IMR-90 (cell line): ENCODE measurements at places on chromosomes 13 and 19. TPM values are rescaled to one million over a fixed set of nuclear protein-coding genes. Genes with fewer than 3 reads are reported as not detected.

DNA sequence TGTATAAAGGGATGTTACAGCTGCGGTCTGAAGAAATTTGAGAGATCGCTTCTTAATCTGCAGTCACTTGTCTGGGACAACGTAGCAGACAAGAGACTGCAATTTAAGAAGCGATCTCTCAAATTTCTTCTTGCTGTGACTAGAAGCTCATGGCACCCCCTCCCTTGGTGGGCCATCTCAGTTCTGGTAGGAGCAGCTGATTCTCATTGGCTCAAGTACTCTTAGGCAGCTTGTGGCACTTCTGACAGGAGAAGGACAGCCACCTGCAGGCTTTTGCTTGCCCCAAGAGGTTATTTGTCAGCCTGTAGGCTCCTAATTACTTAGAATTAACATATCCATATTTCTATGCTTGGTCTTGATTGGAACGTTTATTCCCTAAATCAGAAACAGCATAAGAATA, 503.0 kb downstream of the DCT start:
- H3K27ac ChIP-seq: no peak overlapping the region
- no peaks in the 10 kb centered on the region for H3K4me1 ChIP-seq
- no peaks in the 10 kb centered on the region for H3K27me3 ChIP-seq
- no peak overlapping the region for H3K4me3 ChIP-seq
- H3K36me3 ChIP-seq: no peaks in the 10 kb centered on the region
- DNase-seq: no peak

DNA sequence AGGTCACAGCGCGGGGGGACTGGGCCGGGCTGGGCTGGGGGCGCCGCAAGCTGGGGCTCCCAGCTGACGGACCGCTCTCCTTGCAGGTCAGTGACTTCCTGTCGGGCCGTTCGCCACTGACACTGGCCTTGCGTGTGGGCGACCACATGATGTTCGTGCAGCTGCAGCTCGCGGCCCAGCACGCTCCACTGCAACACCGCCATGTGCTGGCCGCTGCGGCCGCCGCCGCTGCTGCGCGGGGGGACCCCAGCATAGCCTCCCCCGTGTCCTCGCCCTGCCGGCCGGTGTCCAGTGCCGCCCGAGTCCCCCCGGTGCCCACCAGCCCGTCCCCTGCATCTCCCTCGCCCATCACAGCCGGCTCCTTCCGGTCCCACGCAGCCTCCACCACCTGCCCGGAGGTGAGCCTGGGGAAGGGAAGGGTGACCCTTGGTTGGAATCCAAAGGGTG, 5.7 kb downstream of the MIDN start:
- peak overlapping the region; percentile 99 for H3K27ac ChIP-seq
- no peaks in the 10 kb centered on the region for H3K27me3 ChIP-seq
- H3K36me3 ChIP-seq: peaks cover 70% of the 10 kb centered on the region
- no peak for DNase-seq
- no peak overlapping the region; the same call in 1 of the 2 replicates for H3K4me3 ChIP-seq

- DNase-seq: peak; percentile 98
- peak within 1 kb of the TSS; percentile 97 for H3K27ac ChIP-seq
- peaks cover 17% of the 10 kb centered on the region for H3K4me1 ChIP-seq
- peaks cover 10% of the 10 kb centered on the region for H3K36me3 ChIP-seq
Observed at GRCh38 chr13:33285420-33286124, at the start of gene STARD13. Gene STARD13 (minus strand): TSS chr13:33285755. CDS start chr13:33285638, 117 bp downstream.

- no peak overlapping the region for H3K4me3 ChIP-seq
- H3K27ac ChIP-seq: no peak overlapping the region
- no peaks in the 10 kb centered on the region for H3K36me3 ChIP-seq
- no peaks in the 10 kb centered on the region for H3K27me3 ChIP-seq
- no peak for DNase-seq
Observed at GRCh38 chr13:94122300-94122915, 357.1 kb downstream of the DCT start.

- H3K27me3 ChIP-seq: no peaks in the 10 kb centered on the region
- no peak for DNase-seq
- H3K4me3 ChIP-seq: no peak overlapping the region
- no peaks in the 10 kb centered on the region for H3K4me1 ChIP-seq
Observed at GRCh38 chr13:101217086-101217485, 199.2 kb downstream of the NALCN start.

DNA sequence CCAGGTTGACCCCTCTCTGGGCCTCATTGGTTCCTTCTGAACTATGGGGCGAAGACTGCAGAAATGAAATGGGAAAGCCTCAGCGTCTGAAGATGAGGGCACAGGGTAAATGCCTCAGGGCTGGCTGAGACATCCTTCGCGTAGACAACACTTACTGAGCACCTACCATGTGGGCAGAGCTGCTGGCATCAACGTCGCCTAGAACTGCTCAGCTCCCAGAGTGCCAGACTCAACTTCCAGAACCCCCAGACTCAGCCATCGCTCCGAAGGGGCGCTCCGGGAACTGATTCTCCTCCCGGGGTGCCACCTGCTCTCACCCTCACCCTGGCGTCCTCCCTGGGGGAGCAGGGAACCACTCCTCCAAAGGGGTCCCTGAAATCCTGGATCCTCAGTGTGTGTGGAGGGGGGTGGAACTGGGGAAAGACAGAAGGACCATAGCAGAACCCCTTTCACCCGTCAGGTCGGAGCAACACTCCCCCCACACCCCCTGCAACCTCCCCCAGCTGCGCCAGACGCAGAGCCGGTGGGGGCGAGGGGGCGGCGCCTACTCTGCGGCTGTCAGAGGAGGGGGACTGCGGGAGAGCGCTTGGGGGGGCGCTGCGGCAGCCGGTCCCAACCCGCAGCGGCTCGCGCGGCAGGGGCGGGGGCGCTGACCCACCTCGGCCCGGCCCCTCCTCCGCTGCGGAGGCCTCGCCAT, 8.2 kb upstream of the NFIC start:
- H3K27me3 ChIP-seq: no peaks in the 10 kb centered on the region
- no peak for DNase-seq
- no peaks in the 10 kb centered on the region for H3K36me3 ChIP-seq
- peaks cover 3% of the 10 kb centered on the region; the same call in 1 of the 2 replicates for H3K4me1 ChIP-seq
- H3K4me3 ChIP-seq: no peak overlapping the region

- no peaks in the 10 kb centered on the region for H3K27me3 ChIP-seq
- H3K4me3 ChIP-seq: no peak overlapping the region
- no peaks in the 10 kb centered on the region for H3K4me1 ChIP-seq
- no peak overlapping the region for H3K27ac ChIP-seq
- DNase-seq: no peak
Observed at GRCh38 chr19:28292822-28293500, 920.0 kb downstream of the UQCRFS1 start.

DNA sequence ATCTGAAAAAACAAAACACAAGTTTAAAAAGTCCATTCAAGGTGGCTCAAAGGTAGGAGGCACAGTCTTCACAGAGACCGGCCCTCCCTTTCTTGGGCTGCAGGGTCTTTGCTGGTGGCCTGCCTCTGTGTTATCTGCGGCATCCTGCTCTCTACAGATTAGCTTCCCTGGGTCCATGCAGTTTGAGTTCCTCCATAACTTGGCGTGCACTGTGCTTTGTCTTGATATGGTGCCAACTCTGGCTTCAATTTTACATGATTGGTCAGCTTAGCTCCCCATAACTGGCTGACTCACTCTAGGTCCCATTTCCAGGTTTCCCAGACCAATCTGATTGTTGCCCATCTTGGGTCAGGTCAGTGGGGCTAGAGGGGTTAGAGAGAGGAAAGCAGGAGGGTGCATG, 41.8 kb downstream of the TPT1 start:
- H3K4me1 ChIP-seq: peaks cover 5% of the 10 kb centered on the region; the same call in 1 of the 2 replicates
- no peak overlapping the region for H3K4me3 ChIP-seq
- H3K27me3 ChIP-seq: no peaks in the 10 kb centered on the region
- no peaks in the 10 kb centered on the region for H3K36me3 ChIP-seq
- H3K27ac ChIP-seq: no peak overlapping the region

DNA sequence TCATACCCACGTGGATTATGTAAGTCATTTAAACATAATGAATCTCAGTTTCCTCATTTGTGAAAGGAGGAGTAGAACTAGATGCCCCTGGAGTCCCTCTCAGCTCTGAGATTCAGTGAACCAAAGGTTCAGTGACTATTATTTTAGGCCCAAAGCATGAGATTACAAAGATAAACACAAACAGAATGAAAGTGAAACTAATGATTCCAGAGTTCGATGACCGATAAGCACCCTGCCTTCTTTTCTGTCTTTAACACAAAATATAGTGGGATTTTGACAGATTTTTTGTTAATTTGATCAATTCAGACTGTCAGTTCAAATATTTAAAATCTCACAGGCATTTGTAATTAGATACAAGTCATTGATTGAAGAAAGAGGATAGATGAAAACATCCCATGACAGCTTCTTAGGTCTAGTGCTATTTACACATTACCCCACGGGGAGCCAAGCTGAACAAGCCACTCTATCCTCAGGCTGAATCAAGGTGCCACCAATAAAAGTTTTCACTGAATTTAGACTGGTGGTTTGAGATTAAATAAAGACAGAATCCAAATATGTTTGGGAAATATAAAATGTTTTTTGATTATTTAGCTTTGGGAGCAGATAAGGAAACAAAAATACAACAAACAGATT, 64.6 kb upstream of the RAP2A start:
- peaks cover 19% of the 10 kb centered on the region for H3K36me3 ChIP-seq
- H3K27ac ChIP-seq: peak overlapping the region; percentile 47; the same call in 1 of the 2 replicates
- peaks cover 6% of the 10 kb centered on the region for H3K4me1 ChIP-seq

GRCh38 chr19:42109896-42110295, 22.4 kb downstream of the POU2F2 start:
- H3K4me1 ChIP-seq: peaks cover 25% of the 10 kb centered on the region
- H3K27ac ChIP-seq: no peak overlapping the region
- no peaks in the 10 kb centered on the region for H3K36me3 ChIP-seq
- no peak overlapping the region for H3K4me3 ChIP-seq
- peaks cover 3% of the 10 kb centered on the region; the same call in 1 of the 2 replicates for H3K27me3 ChIP-seq
- no peak for DNase-seq

DNA sequence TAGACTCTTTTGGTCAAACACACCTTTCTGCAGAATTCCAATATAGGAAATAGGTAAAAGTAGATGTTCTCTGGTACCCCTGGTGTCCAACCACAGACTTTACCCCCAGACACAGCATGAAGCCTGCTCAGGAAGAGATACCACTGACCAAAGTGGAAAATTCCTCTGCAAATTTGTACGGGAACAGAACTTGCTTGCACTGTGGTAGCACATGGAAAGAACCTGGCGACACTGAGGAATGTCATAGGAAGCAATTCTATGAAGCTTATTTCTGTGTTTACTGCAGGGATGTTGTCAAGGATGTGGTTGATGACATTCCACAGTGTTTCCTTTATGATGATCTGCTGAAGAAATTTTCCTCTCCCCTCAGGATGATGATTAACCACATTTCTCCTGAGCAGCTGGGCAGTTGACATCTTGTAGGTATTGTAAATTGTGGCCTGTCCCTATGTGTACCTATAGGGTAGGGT, 48.9 kb upstream of the TNFSF11 start:
- H3K27ac ChIP-seq: no peak overlapping the region
- DNase-seq: no peak
- H3K27me3 ChIP-seq: peaks cover 21% of the 10 kb centered on the region

DNA sequence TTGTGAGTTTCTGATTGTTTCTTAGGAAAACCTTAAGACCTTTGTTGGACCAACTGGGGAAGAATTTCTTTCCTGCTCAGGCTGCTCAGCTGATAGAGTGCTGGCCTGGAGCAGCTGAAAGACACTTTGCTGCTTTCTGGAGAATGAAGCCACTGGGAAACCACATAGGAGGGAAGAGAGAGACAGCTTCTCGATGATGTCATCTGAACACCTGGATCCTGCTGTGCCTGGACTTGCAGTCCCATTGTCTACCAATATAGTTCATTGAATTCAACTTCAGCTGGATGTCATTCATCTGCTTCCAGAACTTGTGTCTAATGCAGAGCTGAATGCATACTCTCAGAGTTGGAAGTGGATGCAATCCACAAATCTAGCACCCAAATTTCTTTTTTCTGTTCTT, 34.3 kb upstream of the TSHZ3 start:
- no peaks in the 10 kb centered on the region for H3K36me3 ChIP-seq
- H3K4me3 ChIP-seq: no peak overlapping the region
- H3K4me1 ChIP-seq: no peaks in the 10 kb centered on the region
- DNase-seq: no peak
- no peak overlapping the region for H3K27ac ChIP-seq

DNA sequence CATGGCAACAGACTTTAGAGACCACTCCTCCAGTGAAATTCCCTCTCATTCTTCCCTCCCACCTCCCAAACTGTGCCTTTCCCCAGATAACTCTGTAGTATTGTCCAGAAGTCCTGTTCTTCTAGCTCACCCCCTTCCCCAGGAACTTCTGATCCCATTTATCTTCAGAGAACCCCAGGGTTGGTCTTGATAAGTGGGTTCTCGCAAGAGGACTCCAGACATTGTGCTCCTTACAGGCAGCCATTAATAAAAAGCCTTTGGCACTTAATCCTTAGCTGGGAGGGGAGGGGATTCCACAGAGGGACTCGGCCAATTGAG, 1.9 kb downstream of the LTBP4 start:
- H3K4me1 ChIP-seq: peaks cover 20% of the 10 kb centered on the region
- peak overlapping the region; percentile 96 for H3K27ac ChIP-seq
- no peaks in the 10 kb centered on the region for H3K27me3 ChIP-seq
- peaks cover 12% of the 10 kb centered on the region; the same call in 1 of the 2 replicates for H3K36me3 ChIP-seq
- H3K4me3 ChIP-seq: peak overlapping the region; percentile 9; the same call in 1 of the 2 replicates

- H3K4me1 ChIP-seq: peaks cover 13% of the 10 kb centered on the region
- H3K27ac ChIP-seq: no peak overlapping the region
- no peaks in the 10 kb centered on the region for H3K27me3 ChIP-seq
- no peaks in the 10 kb centered on the region for H3K36me3 ChIP-seq
- peak; percentile 34 for DNase-seq
Observed at GRCh38 chr13:44843403-44843802, 145.9 kb downstream of the NUFIP1 start.

TTC9B gene
- total RNA-seq: not detected in 2 replicates

SULT2A1 gene
- total RNA-seq: not detected in 2 replicates

SIGLEC14 gene
- not detected in 2 replicates for total RNA-seq

C3 gene
- 0.28 TPM in 1 of 2 replicates, not detected in the other for total RNA-seq

LMO7 gene
- 367 and 485 TPM in 2 replicates for total RNA-seq
